ENCODE measurements at places on chromosomes 11 and 22. TPM values are rescaled to one million over a fixed set of nuclear protein-coding genes. Genes with fewer than 3 reads are reported as not detected.

GRCh38 chr11:92707665-92708064 lies 261.8 kb upstream of the MTNR1B start:
- DNase-seq: no peak

MOGAT2 gene
- total RNA-seq: not detected

GRCh38 chr11:15158351-15159015 lies 43.8 kb downstream of the INSC start:
- DNase-seq: no peak

- DNase-seq: no peak
These were observed 45.2 kb upstream of the ADSL start for GRCh38 chr22:40300884-40301672.

- DNase-seq: peak; percentile 10
These were observed 21.8 kb downstream of the TSPAN18 start for GRCh38 chr11:44748606-44749005.

Data from H9 (cell line).